Stimulated activated CD4-positive, alpha-beta T cell treated with anti-CD3 and anti-CD28 coated beads, Interleukin-1b, Interleukin-23, amount 100 ng/mL, for 24 hours (primary cell): ENCODE measurements at places on chromosomes 6 and 20.

- no peak for DNase-seq
These were observed 4.2 kb downstream of the IL17A start for GRCh38 chr6:52190409-52190808.

GRCh38 chr6:25042036-25042521, 106.3 kb upstream of the RIPOR2 start:
- no peak for DNase-seq

GRCh38 chr6:42555477-42556457, 8.1 kb upstream of the UBR2 start:
- DNase-seq, result no peak

DNA sequence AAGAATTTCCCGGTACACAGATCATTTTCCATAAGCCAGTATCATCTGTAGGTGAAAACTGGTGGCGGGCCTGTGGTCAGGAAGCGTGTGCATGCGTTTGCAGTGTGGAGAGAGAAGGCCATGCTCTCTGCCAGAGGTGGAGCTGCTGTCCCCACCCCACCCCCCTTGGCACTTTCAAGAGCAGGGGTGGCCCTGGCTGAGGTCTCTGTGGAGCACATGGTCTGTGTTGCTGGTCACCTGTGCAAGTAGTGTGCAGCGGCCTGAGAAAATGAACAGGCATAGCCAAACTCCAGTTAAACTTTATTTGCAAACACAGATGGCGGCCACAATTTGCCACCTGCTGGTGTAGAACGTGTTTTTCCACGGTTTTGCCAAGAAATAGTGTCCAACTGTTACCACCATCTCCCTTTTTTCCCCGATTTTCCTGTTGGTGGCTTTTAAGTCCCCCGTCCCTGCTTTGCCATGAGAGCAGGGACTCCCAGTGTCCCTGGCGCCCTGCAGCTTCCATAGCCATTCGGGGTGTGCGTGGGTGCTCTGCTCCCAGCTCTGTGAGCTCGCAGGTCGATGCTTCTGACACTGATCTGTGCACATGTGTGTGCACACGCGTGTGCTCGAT, 2.5 kb downstream of the ADRM1 start:
- DNase-seq, result no peak

DNA sequence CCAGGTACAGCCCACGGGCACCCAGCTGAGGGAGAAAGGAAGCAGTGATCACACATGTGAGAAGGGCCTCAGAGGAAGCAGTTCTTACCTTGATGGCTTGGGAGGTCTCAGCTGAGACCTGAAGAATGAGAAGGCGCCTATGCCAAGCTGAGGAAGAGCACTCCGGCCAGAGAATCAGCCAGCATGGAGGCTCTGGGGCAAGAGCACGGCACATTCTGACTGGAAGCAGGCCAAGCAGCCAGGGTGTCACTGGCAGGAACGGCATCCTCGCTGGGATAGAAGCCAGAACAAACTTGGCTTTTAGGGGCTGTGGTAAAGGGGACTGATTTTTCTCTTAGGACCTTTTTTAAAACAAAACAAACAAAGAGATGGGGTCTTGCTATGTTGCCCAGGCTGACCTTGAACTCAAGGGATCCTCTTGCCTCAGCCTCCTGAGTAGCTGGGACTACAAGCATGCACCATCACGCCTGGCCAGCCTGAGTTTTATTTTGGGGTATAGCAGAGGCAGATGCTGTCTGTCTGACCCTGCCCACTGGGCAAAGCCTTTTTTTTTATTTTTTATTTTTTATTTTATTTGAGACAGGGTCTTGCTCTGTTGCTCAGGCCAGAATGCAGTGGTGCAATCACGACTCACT, 17.6 kb downstream of the GHRH start:
- DNase-seq, result no peak

- DNase-seq, result no peak
These were observed 13.9 kb upstream of the TTPAL start for GRCh38 chr20:44461803-44462174.

DNA sequence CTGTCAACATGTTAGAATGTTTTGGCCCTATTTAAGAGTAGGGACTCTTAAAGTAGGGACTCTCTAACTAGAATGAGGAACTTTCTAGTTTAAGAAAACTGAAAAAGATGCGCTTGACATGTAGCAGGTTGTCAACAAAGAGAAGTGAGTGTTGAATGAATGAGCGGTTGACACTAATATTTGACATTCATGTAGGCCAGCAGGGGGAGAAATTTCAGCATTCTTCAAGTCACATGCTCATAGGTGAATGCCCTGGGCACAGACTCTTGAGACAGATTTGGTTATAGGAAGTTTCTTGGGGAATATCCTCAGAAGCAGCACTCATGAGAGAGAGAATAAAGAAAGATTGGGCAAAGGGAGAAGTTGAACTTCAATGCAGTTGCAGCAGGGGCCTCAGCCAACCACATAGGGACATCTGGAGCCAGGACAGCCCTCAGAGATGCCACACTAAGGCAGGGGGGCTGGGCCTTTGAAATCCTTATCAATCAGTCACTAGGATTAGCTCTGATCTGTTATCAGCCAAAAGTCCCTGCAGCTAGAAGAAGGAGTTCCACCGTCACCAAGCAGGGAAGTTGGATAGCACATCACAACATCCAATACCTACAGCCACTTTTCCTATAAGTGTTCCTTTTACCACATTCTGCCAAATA, 145.1 kb upstream of the FKBP1C start:
- no peak for DNase-seq

DNA sequence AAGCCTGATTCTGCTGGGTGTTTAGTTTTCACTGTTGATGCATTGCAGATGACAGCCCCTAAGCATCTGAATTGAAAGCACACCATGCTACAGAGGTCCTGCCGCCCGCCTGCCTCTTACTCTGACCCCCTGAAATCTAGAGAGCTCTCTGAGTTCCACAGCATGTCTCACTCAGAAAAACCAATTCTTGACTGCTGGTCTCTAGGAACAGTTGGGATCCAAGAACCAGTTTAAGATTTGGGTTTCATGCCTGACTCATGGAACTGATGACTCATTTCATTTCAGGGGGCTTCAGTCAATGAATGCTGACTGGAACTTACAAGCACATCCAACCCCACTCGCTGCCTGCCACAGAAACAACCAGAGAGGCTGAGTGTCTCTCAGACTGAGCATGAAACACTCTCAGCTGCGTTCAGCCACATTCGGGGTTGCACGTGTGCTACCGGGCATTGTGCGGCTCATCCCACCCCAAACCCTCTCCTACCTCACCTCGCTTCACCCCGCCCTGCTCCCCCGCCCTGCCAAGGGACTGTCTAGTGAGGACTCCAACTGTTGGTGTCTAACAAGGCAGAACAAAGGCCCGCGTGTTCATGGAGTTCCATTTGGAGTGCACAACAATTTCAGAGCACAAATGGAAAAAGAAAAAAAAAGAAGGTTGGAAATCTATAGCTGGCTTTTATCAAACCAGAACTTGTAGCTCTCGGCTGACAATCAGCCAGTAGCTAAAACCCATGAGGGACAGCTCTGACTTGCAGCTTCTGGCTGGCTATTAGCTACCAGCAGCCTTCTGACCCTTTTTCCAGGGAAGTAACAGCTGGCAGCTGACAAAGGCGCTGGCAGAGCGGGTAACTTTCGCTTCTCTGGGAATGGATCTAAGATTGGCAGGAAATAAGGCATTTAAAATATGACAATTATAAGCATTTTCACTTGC, 20.0 kb upstream of the TRAF3IP2 start:
- no peak for DNase-seq

GRCh38 chr20:31923388-31924331, 28.2 kb downstream of the PDRG1 start:
- no peak for DNase-seq

GRCh38 chr20:13610184-13610583, 28.5 kb downstream of the TASP1 start:
- DNase-seq, result no peak

DNA sequence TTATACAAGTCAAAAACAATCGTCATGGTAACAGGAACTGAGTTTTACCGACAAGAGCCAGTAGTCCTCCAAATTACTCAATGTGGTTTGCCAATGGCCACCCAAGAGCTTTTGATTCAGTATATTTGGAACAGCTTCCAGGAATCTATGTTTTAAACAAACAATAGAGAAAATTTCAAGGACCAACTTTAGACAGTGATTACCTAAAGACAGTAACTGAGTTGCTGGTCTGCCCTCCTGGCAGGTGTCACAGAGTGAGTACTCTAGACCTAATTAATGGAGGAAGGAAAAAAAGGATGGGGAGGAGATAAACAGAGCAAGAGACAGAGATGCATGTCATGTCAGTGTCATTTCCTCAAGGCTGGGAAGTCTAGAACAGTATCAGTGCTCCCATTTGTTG, 361.3 kb upstream of the BTBD3 start:
- no peak for DNase-seq

DNA sequence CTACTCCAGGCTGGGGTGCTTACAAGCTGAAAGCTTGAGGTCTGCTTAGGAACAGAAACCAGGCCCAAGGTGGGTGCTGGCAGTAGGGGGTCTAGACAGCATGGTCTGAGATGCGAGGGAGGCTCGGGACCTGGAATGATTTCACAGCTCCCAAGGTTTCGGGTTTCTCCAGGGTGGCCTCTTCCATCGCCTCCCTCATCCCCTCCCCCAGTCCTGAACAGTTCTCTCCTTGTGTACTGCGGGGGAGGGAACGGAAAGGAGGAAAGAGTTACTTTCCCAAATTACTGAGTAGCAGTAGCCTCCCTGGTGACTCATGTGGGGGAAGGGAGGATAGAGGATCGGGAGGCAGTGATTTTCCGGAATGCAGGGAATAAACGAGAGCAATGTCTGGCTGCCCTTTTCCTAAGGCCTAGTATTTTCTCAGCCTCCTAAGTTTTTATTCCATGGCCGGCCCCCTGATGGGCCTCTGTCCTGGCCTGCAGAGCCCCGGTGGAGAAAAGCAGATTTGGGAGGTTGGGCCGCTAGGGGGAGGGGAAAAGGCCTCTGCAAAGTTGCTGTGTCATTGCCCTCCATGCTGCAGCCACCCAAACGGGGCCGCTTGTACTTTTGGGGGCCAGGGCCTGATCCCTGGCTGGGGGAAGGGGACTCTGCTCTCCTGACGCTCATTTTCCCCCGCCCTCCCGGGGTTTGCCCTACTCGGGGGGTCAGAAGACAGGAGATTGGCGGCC, 1.5 kb downstream of the BRD2 start:
- DNase-seq, result peak; percentile 58

DNA sequence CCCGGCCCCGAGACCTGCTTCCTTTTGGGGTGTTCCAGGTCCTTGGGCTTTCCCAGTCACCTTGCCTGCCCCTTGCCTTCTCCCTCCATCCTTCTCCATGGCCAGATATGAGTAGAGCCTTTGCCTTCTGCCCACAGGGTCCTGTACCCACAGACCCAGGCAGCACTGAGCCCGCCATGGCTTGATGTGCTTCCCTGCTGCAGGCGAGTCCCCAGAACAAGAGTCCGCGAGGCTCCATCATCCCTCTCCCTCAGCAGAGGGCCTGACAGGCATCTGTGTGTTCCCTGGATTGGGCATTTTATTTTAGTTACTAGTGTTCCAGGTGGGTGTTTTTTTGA, 21.9 kb downstream of the PYGB start:
- no peak for DNase-seq

DNA sequence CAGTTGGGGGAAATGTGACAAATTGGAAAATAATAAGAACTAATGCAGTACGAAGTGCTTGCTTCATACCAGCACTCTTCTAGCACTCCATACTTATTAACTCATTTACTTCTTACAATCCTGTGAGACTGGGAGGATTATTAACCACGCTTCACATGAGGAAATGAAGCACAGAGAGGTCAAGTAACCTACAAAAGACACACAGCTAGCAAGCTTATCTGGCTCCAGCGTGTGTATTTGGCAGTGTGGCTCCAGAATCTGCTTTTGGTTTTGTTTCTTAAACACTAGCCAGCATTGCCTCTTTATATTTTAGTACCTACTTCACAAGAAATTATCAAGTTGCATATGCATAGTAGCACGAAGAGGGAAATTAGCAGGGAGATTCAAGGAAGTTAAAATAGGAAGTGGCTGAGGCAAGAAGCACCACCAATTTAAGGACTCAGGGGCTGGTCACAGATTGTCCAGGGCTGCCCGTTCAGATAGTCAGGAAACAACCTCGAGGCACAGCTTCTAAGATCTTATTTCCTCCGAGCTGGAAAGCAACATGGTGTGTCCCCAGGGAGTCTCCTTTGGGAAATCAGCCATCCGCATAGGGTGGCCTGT, 302.7 kb upstream of the PRDM1 start:
- no peak for DNase-seq

- no peak for DNase-seq
These were observed 332.3 kb downstream of the ZFAND3 start for GRCh38 chr6:38151580-38152500.

- no peak for DNase-seq
These were observed 6.7 kb upstream of the IFT52 start for GRCh38 chr20:43583982-43584432.

DNA sequence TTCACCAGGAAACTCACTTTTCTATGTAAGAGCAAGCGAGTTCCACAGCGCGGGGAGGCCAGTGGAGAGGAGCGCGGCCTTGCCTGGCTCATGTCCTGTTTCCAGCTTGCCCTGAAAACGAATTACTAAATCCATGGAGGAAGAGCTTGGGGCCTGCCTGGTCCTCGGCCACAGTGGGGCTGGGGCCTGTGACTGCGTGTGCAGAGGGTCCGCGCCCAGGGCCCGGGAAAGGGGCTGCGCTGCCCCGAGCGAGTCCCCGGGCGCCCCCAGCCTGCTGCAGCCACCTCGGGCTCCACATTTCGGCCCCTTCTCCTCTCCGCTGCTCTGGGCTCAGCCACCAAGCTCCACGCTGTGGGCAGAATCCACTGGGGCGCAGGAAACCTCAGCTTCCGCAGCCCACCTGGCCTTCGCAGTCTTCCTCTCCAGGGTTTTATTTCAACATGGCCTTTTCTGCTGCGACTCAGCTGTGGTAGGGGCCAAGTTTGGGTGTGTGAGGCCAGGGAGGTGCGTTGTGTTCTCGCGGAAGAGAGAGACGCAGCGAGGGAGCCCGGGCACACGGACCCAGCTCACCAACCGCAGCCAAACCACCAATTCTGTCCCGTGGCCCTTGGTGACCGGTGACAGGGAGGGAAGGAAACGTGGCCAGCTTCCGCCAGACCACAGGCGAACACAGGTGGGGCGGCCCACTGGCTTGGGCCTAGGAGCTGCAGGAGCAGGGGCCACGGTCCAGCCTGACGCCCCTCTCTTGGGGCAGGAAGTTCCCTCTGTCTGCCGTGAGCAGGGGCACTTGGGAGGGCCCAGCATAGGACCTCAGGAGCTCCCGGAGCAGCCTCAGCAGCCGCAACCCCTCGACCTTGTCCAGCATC, 211.4 kb downstream of the ERMARD start:
- DNase-seq, result no peak

GRCh38 chr6:38824243-38824894, 109.3 kb downstream of the DNAH8 start:
- DNase-seq, result no peak

GRCh38 chr6:71040841-71041240, 84.0 kb upstream of the B3GAT2 start:
- no peak for DNase-seq

- DNase-seq, result no peak
These were observed 83.1 kb downstream of the VEGFA start for GRCh38 chr6:43853066-43853650.

DNA sequence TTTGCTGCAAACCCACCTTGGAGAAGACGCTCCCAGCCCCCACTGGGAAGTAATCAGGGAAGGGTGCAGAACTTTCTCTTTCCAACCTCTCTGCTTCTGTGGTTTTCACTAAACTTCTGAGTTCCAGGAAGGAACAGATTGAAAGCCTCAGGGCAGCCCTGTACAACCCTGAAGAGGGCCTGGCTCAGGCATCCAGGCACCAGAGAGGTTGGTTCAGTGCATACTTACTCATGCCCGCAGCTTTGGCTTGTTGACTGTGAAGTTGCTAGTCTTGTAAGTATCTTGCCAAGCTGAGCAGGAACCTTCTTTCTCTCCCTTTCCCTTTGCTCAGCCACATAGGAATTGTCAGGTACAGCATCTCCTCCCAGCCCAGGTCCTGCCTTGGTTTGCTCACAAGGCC, 272.2 kb upstream of the FOXQ1 start:
- DNase-seq, result no peak

GRCh38 chr6:7628909-7629308, 38.9 kb downstream of the SNRNP48 start:
- no peak for DNase-seq
